Activated gamma-delta T cell (primary cell): ENCODE measurements at places on chromosomes 3 and 15.

DNA sequence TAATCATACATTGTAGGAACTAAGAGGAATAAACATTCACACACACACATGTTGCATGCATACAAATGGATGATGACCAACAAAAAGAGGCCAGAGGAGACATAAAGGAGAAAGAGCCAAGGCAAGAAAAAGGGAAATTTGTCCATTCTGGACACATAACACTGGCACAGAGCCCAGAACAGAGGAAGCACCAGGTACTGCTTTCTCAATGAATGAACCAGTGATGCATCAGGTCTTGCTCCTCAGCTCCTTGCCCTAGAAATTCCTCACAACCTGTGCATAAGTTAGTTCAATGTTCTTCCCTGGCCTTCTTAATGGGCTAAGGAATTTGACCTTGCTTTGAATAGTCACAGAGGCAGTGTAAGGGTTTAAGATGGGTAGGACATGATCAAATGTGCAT is 270.3 kb downstream of the ERC2 start:
- no peak for DNase-seq

- no peak for DNase-seq
These were observed 265.4 kb upstream of the KCNMB2 start for GRCh38 chr3:178270838-178271237.

DNA sequence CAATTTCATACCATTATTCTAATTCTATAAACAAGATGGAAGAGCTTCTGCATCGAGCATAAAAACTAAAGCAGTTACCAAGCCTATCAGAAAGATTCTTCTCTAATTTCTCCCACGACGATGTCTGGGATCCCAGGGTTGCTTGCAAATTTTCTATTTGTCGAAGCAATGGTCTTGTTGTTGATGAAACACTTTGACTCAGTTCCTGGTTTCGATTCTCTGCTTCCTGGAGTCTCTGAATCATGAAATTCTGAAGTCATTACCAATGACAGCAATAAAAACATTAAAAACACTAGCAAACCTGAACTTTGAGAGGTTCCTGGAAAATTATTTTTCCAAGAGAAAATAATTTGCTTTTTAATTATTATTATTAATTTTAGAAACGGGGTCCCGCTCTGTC is 18.7 kb downstream of the TMF1 start:
- DNase-seq = no peak

- no peak for DNase-seq
These were observed 3.0 kb downstream of the TRAK1 start for GRCh38 chr3:42094128-42094527.

DNA sequence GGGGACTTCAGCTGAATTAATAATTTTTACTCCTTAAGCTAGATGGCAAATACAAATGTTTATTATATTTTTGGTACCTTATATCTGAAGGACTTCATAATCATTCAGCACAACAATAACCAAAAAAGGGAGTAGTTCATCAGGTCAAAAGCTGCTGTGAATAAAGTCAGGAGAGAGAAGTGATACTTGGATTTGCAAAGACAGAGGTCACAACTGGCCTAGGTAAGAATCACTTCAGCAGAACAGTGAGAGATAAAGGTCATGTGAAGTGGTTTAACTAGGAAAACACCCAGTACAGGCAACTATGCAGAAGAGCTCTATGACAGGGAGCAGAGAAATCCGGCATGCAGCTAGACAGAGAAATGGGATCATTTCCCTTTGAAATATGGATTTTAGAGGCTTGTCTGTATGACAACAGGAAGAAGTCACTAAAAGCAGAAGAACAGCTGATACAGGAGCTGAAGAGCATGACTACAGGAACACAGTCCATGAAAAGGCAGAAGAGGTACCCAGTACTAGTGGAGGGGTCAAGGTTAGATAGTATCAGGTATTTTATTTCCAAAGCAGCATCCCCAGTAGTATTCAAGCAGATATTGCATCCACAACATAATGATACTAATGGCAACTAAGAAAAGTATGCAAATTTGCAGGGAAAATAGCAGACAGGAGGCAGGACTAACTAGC is 25.7 kb downstream of the ZMAT3 start:
- no peak for DNase-seq

DNA sequence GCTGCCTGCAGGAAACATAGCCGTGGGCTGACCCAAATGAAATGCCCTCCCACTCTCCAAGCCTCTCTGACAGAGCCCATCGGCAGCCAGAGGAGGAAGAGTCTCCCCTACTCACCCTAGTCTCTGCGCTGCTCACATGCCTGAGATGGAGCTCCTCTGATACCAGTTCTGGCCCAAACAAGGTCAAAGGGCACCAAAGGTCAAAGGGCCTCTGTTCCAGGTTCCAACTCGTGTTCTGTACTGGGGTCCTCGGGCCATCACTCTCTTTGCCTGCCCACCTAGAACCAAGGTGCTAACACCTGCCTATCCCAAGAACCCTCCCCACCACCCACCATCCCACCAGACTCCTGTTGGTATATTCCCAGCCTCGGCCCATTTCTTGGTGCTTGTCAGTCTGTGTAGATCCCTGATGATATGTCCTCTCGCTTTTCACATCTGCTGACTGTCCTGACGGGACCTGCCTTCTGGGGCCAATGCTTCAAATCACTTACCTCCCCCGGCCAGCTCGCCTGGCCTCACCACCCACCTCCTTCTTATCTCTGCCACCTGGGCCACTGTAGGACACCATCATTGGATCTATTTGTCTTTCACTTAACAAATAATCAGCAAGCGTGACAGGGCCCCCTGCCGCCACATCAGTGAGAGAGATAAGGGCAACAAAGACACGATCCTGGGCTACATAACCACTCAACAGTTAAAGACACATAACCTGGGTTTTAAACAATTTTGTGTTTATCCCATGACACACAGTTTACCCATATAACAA is 90.4 kb downstream of the SRGAP3 start:
- no peak for DNase-seq

DNA sequence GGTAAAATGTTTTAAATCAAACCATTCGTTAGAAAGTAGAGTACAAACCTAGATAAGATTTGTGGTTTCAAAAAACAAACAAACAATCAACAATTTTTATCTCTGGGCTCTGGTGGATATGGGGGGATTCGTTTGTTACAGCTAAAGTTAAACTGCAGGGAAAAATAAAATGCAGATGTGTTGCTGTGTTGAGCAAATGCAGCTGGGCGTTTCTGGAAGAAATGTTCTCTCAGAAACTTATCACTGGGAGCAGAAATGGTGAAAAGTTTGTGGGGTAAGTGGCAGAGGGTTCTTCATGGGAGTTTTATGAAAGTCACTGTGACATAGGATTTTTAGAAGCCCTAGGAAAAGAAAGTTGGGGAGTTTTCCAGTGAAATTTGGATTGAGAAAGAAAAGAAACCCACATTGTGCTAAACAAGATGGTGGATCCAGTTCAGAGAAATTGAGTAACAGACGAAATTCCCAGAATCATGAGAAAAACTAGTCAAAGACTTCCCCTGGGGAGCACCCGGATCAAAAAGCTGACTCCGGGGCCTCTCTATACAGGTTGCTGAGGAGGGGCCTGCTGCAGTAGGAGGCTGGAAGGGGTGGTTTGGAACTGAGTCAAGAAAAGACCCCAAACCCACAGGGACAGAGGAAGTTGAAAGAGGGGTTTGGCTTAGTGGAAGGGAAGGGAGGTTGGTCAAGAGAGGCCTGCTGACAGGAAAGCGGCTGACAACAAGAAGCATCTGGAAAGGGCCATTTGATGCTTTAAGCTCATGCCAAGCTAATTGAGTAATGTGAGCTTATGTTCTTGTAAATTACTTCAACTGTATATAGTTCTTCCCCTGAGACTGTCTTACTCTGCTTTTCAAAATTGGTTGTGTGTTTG is 108.7 kb downstream of the RARB start:
- DNase-seq = no peak

- no peak for DNase-seq
These were observed 135.6 kb upstream of the WNT5A start for GRCh38 chr3:55622733-55623132.

- DNase-seq = no peak
These were observed 44.8 kb downstream of the PDE8A start for GRCh38 chr15:85026304-85027032.

DNA sequence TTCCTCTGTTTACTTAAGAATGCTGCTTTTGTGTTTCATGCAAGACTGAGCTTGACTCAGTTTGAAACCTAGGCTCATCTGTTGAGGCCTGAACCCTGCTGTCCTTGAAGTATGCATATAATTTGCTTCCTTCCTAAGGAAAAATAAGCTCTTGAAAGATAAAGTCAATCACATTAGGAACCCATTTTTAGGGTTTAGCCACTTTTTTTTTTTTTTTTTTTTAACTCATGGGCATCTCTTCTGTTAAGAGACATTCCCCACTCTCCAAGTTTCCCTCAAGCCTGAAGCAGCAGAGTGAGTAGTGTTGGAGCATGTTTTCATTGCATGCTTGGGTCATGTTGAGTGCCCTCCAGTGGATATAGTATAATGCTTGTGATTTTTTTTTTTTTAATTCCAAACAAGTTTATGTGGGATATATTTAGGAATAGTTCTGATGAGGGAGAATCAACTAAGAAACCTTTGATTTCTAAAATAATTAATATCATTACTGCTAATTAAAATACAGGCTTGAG is 3.6 kb downstream of the CTNNB1 start:
- DNase-seq = no peak

- DNase-seq = no peak
These were observed 109.9 kb downstream of the FMN1 start for GRCh38 chr15:33084661-33085060.

DNA sequence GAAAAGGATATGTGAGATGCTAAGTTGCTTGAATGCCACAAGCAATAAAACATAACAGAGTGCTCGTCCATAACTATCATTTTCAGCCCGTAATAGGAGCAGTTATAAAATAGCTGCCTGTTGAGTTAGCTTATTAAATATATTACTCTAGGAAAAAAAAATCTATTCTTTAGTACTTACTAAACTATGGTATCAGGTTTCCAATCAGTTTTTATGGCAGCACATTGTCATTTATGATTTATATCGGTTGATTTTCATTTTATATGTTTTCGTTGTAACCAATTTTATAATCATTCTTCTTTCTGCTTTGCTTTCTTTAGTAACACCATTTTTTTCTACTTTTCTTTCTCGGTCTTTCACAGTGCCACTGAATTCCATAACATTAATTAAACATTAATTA is 51.9 kb downstream of the SEMA6D start:
- DNase-seq = no peak

DNA sequence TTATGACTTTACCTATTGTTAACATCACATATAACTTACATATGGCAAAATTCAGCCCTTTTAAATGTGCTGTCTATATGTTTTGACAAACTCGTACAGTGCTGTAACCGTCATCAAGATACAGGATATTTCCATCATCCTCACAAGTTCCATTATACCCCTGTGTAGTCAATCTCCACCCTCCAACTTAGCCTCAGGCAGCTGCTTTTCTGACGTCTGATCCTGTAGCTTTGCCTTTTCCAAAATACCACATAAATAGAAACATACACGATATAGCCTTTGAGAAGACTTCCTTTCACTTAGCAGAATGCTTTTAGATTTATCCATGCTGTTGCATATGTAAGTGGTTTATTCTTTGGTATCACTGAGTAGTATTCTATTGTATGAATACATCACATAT is 47.1 kb downstream of the SLC12A1 start:
- no peak for DNase-seq

- DNase-seq = no peak
These were observed 39.2 kb upstream of the GOLIM4 start for GRCh38 chr3:168134931-168135330.

DNA sequence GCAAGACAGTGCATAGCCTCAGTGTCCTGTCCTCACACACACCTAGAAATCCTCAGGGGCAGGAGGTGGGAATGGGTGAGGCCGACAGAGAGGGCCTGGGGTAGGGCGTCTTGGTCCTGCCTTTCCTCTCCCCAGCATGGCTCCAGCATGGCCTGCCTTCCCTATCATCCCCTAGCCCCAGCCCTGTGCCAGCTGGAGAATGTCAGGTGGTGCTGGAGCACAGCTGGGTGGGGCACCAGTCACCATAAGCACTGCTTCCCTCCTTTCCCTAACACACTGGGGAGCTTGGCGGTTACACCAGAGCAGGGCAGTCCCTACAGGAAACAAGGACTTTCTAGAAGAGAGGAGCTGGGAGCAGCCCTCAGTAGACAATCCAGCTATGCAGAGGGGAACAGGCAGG is 236.8 kb downstream of the KLF13 start:
- no peak for DNase-seq

DNA sequence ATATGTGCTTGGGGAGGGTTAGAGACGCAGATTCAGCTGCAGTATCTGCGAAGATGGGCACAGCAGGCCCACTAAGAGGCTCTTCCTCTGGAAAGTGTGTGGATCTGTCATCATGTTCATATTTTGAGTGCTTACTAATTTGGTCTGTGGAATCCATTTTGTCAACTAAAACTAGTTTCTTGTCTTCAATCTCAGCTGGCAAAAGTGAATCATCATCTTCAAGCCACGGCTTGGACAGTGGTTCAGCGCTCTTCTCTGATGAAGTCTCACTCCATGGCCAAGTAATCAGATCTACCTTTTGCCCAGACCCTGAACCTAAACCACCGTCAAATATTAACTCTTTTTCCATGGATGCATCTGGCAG is 76.2 kb downstream of the IMPG2 start:
- DNase-seq = no peak

GRCh38 chr3:158249183-158249582 is 139.3 kb downstream of the RSRC1 start:
- no peak for DNase-seq

GRCh38 chr15:72421484-72421883 is 23.4 kb downstream of the TMEM202 start:
- no peak for DNase-seq

DNA sequence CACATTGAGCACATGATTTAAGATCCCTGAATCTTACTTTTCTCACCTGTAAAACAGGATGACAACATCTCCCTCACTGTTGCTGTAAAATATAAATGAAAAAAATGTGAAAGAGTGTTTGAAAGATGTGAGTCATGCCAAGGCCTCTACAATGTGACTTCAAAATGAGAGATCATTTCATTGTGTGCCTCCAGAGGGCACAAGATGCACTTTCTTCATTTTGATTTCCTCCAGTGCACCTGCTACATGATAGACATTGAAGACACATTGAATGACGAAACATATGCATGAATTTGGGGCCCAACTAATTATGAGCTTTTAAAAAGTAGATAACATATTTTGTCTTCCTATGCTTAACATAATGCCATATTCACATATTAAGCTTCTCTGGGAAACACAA is 170.3 kb downstream of the MOBP start:
- DNase-seq = no peak

GRCh38 chr3:30435861-30436331 is 170.5 kb upstream of the TGFBR2 start:
- DNase-seq = no peak

GRCh38 chr15:40312370-40313158 is 4.8 kb upstream of the PLCB2 start:
- no peak for DNase-seq
